ENCODE measurements at places on chromosomes 2 and 18.
A peak's percentile ranks its signal among the peaks of the same experiment; 100 is the strongest.

DNA sequence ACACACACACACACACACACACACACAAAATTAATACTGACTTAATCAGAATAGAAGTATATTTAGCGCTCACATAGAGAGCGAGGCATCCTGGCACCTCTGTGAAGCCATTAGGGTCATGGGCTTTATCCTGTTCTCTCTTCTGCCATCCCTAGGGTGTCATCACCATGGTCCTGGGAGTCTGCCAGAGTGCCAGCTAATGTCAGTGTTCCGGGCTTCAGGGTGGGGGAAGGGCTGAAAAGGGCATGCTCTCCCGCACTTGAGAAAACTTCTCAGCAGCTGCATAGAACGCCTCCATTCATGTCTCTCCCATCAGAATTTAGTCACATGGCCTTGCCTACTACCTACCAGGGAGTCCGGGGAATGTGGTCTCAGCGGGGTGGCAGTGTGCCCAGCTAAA, 19.7 kb upstream of the DYNC2LI1 start:
- no peak for DNase-seq

GRCh38 chr2:28287256-28287915, 105.3 kb upstream of the FOSL2 start:
- DNase-seq: no peak

- DNase-seq: no peak
Observed at GRCh38 chr2:10249798-10250197, 52.9 kb upstream of the HPCAL1 start.

- peak; percentile 82 for DNase-seq
Observed at GRCh38 chr2:230824406-230824978, 40.2 kb upstream of the ITM2C start.

- no peak for DNase-seq
Observed at GRCh38 chr2:129118296-129118695, 799.6 kb upstream of the HS6ST1 start.

Measured in CD4-positive, alpha-beta T cell treated with Interleukin-21 for 1 hour (primary cell).